ENCODE measurements at places on chromosomes 16 and 17.

DNA sequence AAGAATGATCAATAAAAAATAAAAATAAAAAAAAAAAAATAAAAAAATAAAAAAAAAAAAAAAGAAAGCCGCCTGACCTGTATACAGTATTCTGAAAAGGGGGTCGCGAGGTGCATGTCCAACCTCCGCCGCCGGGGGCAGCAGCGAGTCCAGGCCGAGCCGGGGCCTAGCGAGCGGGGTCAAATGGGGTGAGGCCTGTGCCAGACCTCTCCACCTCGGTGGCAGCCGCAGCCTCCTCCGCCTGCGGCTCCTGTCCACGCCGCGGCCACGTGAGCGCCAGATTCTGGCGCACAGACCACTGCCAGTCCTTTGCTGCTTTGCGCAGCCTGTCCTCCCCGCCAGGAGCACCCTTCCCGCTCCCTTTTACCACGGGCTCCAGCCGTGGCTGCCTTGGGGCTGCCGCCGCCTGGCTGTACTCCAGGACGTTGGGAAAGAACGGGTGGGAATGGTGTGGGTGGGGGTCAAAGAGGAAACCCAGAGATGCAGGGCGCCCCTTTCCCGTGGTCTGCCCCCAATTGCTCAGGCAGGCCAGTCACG is 2.4 kb upstream of the BCKDK start:
- DNase-seq = peak; percentile 80

DNA sequence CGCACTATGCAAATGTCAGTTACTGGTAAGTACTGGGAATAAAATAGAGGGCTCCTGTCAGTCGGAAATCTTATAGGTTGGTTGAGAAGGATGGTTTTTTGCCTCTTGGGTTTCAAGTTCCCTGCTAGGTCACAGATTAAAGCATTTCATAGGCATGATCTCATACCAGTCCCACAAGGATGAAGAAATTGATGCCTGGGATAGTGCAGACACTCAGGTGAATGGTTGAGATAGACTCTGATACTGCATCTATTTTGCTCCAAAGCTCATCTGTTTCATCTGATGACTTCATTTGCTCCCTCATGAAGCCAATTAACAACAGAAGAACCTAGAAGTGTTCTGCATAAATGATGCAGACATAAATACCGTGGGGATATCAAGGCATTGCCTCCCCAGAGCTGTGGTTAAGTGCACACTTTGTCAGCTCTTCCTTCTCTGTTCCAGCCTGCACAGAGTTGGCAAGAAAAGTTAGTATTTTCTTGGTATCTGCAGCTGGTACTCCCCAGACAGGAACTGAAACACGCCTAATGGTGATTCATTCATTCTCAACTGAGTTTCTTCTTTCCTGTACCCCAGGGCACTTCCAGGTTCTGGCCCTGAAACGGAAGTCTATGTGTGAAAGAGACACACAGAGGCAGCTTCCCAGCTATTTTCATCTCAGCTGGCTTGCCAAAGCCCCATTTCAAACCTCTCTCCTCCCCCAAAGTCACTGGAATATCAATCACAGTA is 418.3 kb upstream of the SALL1 start:
- peak; percentile 11 for DNase-seq

GRCh38 chr17:81561494-81561885 is 9.3 kb upstream of the FAAP100 start:
- DNase-seq = no peak

- no peak for DNase-seq
Measured at GRCh38 chr16:23384878-23385277, 68.1 kb downstream of the COG7 start.

DNA sequence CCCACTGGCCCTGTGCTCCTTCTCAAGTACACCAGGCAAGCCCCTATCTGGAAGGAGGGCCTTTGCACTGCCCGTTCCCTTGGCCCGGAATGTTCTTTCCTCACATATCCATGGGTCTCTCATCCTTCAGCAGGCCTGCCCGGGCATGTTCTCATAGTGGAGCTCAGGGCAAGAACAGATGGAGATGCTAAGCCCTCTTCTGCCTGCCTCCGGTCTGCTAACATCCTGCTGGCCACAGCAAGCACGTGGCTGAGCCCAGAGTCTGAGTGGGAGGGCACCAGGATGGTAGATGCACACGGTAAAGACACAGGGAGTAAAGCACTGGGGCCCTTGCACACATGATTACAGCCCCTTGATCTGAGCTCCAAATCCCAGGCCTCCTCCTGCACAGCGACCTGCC is 19.8 kb upstream of the ANKRD40CL start:
- DNase-seq = peak; percentile 11

- DNase-seq = peak; percentile 19
Measured at GRCh38 chr17:6555331-6556120, 829 bp downstream of the PITPNM3 start.

- DNase-seq = peak; percentile 41
Measured at GRCh38 chr16:67425061-67425460, 5.9 kb upstream of the HSD11B2 start.

GRCh38 chr16:56226187-56226586 is 34.9 kb downstream of the GNAO1 start:
- DNase-seq = peak; percentile 40

DNA sequence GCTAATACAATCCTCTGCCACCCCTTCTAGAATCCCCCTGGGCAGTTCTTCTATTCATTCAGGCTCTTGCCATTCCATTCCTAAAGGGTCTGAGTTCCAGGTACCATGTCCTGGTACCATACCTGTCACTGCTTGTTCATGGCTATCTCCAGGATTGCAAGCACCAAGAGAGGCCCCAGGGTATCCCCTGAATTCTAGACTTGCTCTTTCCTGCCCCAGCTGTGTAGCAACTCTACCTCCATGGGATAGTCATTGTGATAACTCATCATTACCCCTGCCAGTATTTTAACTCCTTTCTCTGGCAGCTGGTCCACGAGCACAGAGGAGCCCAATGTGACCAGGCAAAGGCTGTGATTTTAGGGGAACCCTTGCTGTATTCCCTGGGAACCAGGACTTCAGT is 143.7 kb upstream of the CDH5 start:
- no peak for DNase-seq

DNA sequence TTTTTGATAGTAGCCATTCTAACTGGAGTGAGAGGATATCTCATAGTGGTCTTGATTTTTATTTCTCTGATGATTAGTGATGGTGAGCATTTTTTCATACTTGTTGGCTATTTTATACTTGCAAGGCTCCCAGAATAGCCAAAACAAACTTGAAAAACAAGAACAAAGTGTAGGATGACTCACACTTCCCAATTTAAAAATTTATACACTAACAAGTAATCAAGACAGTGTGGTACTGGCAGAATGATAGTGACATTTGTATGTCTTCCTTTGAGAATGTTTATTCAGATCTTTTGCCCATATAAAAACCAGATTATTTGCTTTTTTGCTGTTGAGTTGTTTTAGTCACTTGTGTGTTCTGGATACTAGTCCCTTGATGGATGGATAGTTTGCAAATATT is 17.8 kb downstream of the SPECC1 start:
- DNase-seq = no peak

GRCh38 chr16:85029408-85029784 is 1.8 kb downstream of the KIAA0513 start:
- DNase-seq = peak; percentile 29

DNA sequence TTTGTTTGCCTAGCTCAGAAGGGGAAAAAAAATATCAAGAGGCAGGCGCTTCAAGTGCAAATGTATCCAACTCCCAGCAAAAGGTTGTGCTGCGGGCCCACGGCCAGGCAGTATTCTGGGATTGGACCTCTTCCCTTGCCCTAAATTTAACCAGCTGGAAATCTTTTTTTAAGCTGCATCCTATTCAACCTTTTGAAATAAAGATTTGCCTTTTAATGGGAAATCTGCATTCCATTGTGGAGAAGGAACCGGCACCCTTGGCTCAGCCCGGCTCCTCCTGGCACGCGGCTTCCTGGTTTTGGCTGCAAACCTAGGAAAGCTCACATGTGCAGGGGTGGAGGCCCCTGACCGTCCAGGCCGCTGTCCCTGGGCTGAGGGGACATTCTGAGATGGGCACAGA is 38.8 kb upstream of the ENPP7 start:
- DNase-seq = peak; percentile 37

DNA sequence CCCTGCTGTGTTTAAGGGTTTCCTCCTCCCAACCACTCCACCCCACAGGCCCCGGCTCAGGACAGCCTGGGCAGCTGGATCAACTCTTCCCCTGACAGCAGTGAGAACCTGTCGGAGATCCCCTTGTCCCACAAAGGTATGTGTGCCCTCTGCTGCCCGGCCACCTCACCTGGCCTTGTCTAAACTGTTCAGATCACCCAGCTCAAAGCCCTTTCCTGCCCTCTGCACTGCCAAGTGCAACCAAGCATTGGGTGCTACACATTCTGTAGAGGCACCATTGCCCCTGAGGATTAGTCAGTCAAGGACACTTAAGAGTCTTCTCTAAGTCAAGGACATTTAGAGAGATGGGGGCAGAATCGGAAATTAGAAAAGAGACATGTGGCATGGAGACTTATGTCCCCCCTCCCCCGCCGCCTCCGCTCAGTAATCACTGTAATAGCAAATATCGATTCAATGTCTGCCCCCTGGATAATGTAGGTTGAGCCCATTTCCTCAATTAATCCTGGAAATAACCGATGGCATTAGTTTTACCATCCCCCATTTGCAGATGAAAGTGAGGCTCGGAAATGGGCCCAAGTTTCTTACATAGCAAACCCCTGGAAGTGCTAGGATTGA is 8.1 kb downstream of the BTBD17 start:
- no peak for DNase-seq

GRCh38 chr16:15928261-15929104 is 20.9 kb upstream of the ABCC1 start:
- DNase-seq = no peak

- DNase-seq = peak; percentile 41
Measured at GRCh38 chr17:15112846-15113617, 152.1 kb downstream of the PMP22 start.

GRCh38 chr17:70750983-70751382 is 581.7 kb downstream of the KCNJ2 start:
- DNase-seq = no peak

DNA sequence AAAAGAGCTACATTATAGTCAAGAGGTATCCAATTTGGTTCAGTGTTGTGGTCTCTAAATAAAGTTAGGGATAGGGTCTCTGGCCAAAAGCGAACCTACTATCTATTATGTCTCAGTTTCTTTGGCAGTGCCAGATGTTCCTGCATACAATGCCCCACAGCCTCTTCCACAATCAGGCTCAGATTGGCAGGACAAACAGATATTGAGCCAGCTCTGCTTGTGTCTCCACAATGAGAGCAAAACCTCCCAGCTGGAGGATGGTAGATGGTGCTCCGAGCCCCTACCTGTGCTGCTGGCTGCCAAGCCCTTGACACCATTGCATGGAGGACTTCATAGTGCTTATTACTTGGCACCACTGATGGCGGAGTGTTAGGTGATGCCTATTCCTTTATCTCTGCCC is 19.7 kb downstream of the PHAF1 start:
- DNase-seq = no peak

GRCh38 chr17:56114469-56114868 is 38.8 kb upstream of the ANKFN1 start:
- DNase-seq = no peak

DNA sequence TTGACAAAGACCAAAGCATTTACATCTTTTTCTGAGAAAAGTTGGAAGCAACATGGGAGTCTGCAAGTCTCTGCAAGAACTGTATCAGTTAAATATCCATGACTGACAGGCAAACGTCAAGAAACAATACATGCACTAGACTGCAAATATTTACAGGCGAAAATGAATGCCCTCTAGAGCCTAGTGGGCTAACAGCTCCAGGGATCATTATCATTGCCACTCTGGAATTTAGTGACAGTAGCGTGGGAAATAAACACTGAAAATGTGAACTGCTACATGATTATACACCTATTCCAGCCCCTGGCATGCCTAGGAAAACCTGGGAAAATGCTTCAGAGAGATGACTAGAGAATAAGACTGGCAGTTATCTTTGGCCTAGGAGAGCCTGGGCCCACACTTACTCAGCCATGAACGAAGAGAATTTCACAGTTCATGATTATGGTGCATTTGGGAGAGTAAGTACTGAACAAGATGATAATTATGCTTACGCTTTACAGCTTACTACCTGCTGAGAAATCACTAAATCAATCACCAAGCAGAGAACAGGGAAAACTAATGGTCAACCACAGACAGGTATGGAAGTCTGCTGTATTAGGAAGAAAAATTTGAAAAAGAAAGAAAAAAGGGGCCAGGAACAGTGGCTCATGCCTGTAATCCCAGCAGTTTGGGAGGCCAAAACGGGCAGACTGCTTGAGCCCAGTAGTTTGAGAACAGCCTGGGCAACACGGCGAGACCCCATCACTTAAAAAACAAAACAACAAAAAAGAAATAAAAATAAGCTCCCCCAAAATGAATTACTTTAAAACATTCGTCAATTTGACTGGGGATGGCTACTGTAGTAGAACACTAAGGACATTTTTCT is 66.6 kb upstream of the CLEC18B start:
- DNase-seq = no peak

- no peak for DNase-seq
Measured at GRCh38 chr16:27025581-27025980, 41.1 kb upstream of the C16orf82 start.

All from AG10803 (cell line).